NCI-H1436 (cell line): ENCODE measurements at places on chromosomes 6 and 20.

DNA sequence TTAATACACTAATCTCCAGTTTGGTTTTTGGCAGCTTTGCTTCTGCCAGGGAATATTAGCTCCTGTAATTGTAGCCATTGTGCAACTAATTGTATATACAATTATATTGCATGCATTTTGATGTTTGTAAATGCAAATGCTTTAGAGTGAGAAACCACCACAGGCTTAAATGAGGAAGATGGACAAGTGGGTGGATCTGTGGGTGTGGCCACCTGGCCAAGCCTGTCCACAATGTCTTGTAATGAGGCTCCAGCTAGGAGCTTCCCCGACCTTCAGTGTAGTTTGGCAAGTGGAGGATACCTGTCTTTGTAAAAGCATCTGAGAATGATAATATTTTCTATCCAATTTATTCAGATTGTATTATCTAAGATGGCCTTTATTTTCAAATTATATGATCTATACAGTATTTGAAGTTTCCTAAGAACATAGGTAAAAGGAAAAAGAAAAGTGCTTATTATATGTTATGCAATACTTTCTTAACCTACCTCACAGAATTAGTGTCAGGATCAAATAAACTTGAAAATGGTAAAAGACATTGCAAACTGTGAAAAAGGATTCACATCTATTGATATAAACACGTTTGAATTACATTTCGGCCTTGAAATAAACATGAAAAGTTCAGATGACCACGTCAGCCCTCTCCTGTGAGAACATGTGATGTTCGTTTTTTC lies 49.3 kb upstream of the ARID1B start:
- peak; percentile 17 for DNase-seq

DNA sequence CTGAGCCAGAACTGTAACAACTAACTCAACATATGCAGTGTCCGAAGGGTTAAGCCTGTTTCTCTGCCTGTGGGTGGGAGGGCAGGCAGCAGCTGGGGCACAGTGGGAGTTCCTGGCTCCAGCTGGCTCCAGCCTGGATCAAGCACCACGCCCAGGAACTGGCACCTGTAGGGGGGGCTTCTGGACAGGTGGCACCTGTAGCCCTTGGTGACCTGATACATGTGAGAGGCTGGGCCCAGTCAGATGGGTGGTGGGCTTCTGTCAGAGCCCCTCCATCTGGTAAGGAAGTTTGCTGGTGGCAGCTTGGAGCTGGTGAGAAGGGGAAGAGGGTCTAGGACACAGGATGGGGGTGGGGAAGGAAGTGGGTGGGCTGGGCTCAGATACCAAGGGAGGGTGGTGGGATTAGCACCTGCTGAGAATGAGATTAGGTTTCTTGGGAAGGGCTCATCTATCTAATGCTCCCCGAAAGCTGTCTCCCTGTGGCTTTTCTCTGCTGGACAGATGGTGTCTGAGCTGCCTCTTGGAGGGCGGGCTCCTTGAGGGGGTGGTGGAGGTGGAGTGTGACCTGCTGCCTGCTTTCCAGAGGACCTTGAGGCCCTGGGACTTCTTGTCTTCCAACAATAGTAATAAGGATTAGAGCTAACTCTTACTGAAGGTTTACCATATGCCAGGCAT lies 28.5 kb downstream of the BCL2L1 start:
- no peak for DNase-seq

DNA sequence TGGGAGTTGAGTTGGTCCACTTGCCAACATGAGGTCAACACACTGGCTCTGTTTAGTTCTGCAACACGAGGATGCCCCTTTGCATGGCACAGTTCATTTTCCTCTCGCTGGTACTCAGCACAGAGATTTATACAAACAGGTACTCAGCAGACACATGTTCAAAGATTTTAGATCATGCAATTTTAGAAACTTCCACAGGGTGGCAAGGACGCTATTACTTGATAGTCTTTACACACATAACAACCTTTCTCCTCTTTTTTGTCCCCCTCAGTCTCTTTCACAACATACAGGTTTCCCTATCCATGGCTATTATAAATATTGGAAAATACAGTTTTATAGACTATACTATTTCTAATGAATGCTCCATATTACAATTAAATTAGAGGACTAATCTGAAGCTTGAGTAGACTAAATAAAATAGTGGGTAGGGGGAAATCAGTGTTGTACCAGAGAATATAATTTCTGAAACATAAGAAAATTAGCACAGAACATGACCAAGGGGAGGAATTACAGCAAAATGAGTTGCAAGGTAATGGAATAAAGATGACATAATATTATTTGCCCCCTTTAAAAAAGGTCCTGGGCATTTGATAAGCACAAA lies 331.8 kb upstream of the BTBD3 start:
- DNase-seq, result peak; percentile 36

- no peak for DNase-seq
These were observed 74.5 kb upstream of the ZNF184 start for GRCh38 chr6:27547157-27548075.

DNA sequence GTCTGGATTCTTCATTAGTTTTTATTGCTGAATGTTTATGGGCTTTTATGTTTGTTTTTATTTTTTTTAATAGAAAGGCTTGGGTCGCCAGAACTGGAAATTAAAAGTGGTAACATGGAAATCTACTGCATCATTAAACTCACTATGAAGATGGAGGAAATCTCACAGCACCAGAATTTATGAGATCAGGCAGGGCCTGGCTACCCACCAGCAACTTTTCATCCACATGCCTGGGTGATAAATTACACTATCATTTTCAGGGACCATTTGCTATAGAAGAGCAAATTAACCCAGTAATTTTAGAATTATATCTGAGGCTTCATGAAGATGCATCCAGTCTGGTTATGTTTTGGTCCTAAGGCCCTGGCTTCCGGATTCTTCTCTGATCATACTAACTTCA lies 57.8 kb upstream of the PLCB4 start:
- DNase-seq, result no peak

GRCh38 chr20:63178446-63178820 lies 37.5 kb downstream of the YTHDF1 start:
- no peak for DNase-seq
